NCI-H524 treated with DMSO at 0.1 percent for 48 hours (cell line): ENCODE measurements at places on chromosomes 3 and 15.

DNA sequence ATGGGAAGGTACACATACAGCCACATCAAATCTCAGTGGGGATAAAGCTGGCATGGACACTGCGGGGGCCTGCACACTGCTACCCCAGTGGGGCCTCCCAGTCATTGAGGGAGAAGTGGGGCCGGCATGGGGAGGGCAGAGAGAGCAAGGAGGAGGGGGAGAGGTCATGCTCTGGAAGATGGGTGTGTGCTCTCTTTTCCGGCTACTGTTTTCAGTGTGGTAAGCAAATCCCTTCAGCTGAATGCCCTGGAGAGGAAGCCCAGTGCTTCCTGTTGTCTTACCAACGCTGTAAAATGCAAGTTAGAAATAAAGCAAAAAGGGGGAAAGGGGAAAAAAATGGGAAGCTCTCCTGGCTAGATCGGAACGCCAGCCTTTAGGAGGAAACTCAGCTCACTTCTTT, 30.8 kb downstream of the NRROS start:
- DNase-seq, result no peak

DNA sequence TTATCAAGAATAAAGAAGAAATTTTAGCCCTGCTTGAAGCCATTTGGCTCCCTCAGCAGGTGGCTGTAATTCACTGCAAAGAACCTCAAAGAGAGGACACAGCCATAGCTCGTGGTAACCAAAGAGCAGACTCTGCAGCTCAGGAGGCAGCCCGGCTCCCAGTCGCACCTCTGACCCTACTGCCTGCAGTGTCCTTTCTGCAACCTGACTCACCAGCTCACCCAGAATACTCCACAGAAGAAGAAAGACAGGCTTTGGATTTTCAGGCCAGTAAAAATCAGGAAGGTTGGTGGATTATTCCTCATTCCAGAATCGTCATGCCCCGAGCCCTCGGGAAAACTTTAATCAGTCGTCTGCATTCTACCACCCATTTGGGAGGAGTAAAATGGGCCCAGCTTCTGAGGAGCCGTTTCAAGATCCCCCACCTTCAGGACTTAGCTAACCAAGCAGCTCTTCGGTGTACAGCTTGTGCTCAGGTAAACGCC, 38.6 kb downstream of the ZBTB11 start:
- no peak for DNase-seq

DNA sequence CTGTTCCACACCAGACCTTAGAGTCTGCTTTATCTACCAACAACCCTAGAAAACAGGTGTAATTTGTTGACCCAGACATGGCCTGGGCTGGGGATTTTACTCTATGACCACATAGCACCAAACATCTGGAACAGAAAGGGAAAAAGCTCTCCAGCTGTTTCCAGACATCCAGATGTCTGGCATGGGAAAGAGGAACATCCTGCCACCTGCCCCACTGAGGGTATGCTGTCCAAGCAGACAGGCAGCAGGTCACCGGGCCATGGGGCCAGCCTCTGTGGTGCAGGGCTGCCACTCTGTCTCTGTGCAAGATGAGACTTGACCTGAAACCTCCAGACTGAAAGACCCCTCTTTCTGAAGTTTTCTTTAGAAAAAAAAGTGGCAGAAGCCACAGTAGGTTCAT, 359.3 kb upstream of the ICE2 start:
- DNase-seq, result no peak

- DNase-seq, result no peak
Observed at GRCh38 chr3:195403244-195403643, 39.6 kb downstream of the ACAP2 start.

- DNase-seq, result no peak
Observed at GRCh38 chr3:153142961-153143360, 19.1 kb upstream of the RAP2B start.
